ENCODE measurements at places on chromosomes 2 and 18.

- no peak for DNase-seq
Observed at GRCh38 chr2:233832414-233832813, 21.9 kb downstream of the HJURP start.

GRCh38 chr2:184685999-184686841, 87.9 kb downstream of the ZNF804A start:
- DNase-seq = no peak

GRCh38 chr2:82814146-82814545, 1644.9 kb downstream of the SUCLG1 start:
- DNase-seq = no peak

DNA sequence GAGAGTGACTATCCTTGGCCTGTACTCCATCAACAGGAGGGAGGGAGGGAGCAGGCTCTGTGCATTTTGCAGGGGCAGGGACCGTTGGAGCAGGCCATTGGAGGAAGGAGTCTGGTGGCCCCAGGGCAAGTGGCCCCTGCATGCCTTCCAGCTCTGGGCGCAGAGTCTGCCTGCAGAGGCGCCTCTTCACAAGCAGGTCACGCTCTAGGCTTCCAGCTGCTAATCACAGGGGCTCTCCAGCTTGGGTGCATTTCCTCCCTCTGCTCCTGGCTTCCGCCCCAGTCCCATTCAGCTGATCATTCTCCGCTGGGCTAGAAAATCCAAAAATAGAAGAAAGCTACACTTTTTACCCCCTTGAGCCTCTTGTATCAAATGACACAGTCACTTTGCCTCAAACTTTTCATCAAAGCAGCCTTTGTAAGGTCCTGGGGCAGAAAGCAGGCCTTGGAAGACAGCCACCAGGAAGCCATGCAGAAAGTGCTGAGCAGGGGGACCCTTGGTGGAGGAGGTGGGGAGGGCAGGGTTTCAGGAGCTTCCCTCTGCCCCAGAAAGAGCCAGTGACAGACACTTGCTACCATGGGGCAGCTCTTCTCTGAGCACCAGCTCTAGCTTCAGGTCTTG, 11.3 kb downstream of the TMEM247 start:
- no peak for DNase-seq

GRCh38 chr2:45439788-45440773, 171.0 kb downstream of the SRBD1 start:
- DNase-seq = no peak

Measured in activated CD4-positive, alpha-beta T cell treated with anti-CD3 and anti-CD28 coated beads, Interleukin-2, amount 50 U/mL, for 16 hours (primary cell).